ENCODE measurements at places on chromosomes 4 and X. TPM values are rescaled to one million over a fixed set of nuclear protein-coding genes. Genes with fewer than 3 reads are reported as not detected.
A peak's percentile ranks its signal among the peaks of the same experiment; 100 is the strongest.

DNA sequence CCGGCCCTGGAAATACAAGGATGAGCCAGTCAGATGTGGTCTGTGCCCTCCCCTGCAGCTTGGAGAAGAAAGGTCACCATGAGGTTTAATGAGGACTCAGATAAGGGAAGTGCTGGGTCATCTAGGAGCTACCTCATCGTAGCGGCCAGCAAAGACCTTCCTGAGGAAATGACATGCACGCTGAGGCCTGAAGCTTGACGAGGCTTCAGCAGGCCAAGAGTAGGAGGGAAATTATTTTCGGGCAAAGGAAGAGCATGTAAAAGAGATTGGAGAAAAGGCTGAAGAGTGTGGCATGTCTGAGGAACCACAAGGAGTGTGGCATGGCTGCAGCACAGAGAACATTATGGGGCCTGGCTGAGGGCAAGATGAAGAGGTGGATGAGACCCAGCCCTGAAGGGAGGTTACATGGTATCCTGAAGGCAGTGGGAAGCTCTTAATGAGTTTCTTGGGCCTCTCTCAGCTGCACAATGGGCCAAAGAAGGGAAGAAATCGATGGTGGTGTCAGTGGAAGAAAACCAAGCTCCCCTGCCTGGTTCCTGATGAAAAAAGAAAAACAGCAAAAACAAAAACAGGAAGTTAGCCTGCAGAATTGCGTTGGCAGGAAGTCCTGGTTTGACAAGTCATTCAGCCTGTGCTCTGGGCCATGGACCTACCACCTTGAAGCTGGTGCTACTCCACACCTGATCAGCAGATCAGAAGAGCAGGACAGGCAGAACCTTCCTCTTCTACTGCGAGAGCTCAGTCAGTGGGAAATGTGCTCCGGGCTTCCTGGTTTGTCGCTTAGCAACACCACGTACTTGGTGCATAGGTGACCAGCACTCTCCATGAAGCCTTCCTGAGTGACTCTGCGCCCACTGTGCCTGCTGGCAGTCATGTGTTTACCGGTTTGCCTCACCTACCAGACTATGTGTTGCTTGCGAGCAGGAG, 134.5 kb upstream of the KLF3 start:
- peak; percentile 22 for DNase-seq

The VCX3A gene
- total RNA-seq: not detected

The NAP1L5 gene
- total RNA-seq: 2.8 TPM

- DNase-seq: peak; percentile 98
These were observed 104.7 kb upstream of the NOCT start for GRCh38 chr4:138910914-138911336.
